ENCODE measurements at places on chromosomes 3 and 15.

- no peak for DNase-seq
Measured at GRCh38 chr3:179450261-179450701, 989 bp downstream of the GNB4 start.

GRCh38 chr15:84953136-84953535 is 28.5 kb upstream of the PDE8A start:
- no peak for DNase-seq

GRCh38 chr3:64556046-64556445 is 131.8 kb downstream of the ADAMTS9 start:
- DNase-seq, result no peak

DNA sequence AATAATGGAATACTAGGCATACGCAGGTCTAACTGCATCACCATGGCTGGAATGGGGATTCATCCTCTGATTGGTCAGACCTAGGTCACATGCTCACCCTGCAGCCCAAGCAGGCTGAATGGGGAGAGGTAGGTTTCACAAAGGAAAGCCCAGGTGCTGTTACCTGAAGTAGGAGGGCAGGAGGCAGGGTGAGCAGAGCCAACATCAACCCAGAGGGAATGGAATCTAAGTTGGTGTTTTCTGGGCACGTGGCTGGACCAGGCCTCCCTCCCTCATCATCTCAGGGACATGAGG is 6.7 kb upstream of the H1-8 start:
- no peak for DNase-seq

- DNase-seq, result no peak
Measured at GRCh38 chr15:25686780-25687179, 176.3 kb downstream of the ATP10A start.

GRCh38 chr3:161575901-161576300 is 79.3 kb downstream of the OTOL1 start:
- DNase-seq, result no peak

DNA sequence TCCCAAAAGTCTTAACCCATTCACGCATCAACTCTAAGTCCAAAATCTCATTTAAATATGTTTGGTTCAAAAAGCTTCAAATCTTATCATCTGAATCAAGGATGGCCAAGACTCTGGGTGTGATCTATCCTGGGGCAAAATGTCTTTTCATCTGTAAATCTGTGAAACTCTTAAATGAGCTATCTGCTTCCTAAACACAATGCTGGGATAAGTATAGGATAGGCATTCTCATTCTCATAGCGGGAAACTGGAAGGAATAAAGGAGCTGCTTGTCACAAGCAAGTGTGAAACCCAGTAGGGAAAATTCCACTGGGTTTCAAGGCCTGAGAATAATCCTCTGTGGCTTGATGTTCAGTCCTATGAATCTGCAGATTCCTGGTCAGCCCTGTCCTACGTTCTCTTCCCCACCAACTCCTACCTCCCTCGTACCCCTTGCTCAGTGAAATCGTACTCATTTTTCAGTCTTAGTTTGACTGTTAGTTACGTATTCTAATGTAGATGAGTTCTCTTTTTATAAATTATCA is 156.7 kb downstream of the EPHA3 start:
- DNase-seq, result no peak

- DNase-seq, result no peak
Measured at GRCh38 chr15:66089049-66089448, 164.5 kb downstream of the MEGF11 start.

DNA sequence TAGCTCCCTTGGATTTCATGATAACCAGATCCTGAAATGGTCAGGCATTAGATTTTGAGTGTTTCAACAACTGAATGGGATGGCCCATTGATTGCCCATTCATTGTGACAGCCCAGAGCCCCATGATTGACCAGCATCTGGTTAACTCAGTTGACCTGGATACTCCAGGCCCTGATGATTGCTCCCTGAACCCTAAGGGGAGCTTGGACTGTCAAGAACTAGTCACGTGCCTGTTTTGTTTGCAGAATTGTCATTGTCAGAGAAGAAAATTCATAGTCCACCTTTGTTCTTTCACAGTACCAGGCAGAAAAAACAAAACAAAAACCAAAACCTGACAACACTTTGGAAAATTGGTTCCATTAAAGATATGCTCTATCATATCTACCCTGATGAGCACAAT is 241.3 kb upstream of the ONECUT1 start:
- DNase-seq, result no peak

GRCh38 chr3:186476044-186476468 is 68.1 kb downstream of the CRYGS start:
- DNase-seq, result no peak

DNA sequence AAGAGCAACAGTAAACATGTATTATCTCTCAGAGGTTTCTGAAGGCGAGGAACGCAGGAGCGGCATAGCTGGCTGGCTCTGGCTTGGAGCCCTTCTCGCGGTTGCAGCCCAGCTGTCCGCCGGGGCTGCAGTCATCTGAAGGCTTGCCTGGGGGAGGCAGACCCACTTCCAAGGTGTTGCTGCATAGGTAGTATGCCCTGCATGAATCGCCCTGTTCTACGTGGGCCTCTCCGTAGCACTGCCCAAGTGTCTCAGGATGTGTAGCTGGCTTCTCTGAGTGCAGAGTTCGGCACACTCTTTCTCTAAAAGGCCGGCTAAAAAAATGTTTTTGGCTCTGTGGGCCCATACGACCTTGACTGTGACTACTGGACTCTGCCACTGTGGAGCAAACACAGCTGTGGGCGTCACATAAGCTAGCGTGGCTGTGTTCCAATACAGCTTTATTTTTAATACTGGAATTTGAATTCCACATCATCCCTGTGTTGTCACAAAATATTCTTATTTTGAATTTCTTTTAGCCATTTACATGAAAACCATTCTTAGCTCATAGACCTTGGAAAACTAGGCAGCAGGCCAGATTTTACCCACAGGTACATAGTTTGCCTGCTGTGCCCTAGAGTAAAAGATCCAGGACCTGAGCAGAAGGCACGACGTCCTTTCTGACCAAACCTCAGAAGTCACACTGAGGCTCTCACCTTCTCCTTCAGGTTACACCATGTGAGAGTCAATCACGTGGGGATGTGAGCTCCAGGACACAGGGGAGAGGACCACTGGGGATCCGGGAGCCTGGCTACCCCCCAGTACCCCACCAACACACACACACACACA is 55.9 kb downstream of the PGPEP1L start:
- no peak for DNase-seq

DNA sequence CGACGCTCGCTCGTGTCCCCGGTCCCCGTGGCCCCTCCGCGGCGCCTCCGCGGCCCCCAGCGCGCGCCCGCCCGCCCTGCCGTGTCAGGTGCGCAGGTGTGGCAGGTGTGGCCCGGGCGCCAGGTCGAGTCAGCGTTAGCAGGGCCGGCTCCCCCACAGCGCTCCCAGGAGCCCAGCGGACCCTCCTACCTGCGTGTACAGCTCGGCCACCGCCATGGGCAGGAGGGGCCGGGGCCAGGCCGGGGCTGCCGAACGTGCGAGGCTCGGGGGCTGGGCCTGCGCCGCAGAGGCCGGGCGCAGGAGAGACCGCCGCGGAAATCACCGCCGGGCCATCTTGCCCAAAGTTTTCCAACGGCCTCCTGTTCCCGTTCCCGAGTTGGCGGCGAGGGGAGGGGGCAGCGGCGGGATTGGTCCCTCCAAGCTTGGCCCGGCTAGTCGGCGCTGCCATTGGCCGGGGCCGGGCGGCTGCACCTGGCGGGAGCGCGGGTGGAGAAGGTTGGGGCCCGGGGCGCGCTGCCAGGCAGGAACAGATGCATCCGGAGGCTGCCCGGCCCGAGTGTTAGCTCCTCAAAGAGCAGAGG is at the start of gene MYO5C:
Gene MYO5C (minus strand): TSS at position 384 of the 581 bp plus-strand sequence. CDS start 168 bp downstream, at position 216.
- no peak for DNase-seq

GRCh38 chr3:124634210-124635168 is 95.8 kb upstream of the UMPS start:
- no peak for DNase-seq

DNA sequence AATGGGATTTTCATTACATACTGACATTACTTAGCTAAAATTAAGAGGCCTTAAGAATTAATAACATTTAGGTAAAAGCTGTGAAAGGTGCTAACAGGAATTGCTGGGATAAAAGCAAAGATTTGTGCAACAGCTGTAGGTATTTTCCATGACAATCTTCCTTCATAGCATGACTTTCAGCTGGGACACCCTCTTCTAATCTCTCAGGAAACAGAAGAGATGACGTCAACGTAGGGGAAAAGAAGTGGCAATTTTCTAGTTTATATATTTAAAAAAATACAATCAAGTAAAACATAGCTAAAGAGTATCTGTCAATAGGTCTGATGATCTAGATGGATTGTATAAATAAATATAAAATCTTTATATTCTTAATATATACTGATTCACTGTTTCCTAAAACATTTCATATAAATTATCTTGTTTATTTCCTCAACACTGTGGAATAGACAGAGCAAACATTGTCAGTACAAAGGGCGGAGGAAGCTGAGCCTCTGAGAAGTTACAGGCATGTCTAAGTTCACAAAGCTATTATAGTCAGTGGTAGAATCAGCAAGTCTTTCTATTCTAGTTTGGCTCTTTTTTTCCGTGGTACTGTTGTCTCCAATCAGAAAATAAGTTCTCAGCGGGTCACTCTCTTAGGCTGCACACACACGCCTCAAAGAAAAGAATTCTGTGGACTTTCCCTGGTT is 217.0 kb downstream of the P3H2 start:
- no peak for DNase-seq

- DNase-seq, result no peak
Measured at GRCh38 chr3:174101244-174101643, 703.7 kb downstream of the NLGN1 start.

DNA sequence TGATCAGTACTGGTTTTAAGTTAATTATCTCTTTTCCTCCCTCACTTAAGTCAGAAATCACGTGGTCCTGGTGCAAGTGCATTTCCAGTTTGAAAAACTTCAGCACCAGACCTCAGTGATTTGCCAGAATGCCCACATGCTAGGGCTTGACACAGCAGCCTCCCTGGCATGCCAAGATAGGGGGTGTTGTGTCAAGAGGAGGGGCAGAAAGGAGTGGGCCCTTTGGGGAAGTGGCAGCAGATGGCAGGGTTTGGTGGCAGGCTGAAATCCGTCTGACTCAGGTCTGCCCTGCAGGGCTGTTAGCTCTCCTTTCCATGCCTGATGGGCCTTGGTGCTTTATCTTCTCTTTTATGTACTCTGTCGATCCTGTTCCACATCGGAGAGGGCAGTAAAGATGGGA is 23.4 kb downstream of the PXK start:
- no peak for DNase-seq

DNA sequence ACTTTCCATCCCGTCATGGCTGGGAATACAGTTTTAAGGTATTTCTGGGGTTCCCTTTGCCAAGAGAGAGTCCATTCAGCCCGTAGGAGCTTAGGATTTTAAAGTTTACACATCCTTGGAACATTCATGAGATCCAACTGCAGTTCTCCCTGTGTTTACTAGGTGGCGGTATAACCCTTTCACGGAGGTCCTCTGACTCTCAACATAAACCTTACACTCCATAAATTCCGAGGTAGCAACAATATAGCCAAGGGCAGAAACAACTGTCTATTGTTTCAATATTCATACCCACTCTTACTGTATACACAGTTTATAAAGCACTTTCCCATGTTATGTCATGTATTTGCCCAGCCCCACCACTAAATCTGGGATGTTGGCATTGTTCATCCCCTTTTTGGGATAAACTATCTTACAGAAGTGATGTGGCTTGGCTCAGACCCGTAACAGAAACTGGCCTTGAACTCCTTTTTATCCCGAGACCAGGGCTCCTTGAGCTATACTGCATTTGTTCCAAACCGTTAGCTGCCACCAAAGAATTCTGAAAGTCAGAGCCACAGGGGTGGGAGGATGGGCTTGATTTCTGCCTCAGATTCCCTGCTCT is 69.2 kb upstream of the COL6A5 start:
- no peak for DNase-seq

DNA sequence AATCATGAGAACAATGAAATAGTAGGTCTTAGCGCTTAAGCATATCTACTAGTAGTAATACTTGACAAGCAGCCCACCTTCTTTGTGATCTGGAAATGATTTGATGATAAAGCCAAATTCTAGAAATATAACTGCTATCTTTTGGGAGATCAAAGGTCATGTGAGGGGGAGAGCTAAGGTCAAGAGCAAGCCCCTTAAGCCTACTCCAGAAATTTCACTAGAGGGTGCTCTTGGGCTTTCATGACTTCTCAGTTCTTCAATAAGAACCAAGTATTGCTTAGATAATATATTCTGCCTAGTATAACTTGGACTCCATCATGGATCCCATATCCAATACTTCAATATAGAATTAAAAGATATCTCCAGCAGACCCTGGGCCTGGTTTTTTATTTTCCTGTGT is 319.6 kb downstream of the ZBTB20 start:
- no peak for DNase-seq

- DNase-seq, result no peak
Measured at GRCh38 chr3:46321461-46322104, 32.3 kb upstream of the CCR2 start.

Measured in stimulated activated naive CD4-positive, alpha-beta T cell (primary cell).